ENCODE measurements at places on chromosomes 1 and 21.

GRCh38 chr1:170407138-170407537 is 124.8 kb upstream of the GORAB start:
- no peak for DNase-seq

DNA sequence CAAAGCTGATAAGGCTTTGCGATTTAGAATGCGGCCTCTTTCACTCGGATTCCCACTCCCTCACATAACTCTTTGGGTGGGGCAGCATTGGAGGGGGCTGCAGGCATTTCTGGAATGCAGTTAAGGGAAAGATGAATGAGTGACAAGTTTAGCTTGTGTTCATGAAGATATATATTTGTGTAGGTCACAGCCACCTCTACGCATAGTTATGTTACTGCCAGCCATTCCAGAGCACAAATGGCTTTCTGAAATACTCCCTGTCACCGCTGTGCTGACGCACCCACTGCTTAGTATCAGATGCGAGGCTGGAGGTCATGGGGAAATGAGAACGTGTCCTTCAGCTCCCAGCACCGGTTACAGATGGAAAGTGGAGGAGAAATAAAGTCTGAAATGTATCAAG is 54.1 kb upstream of the ATP1A1 start:
- no peak for DNase-seq

DNA sequence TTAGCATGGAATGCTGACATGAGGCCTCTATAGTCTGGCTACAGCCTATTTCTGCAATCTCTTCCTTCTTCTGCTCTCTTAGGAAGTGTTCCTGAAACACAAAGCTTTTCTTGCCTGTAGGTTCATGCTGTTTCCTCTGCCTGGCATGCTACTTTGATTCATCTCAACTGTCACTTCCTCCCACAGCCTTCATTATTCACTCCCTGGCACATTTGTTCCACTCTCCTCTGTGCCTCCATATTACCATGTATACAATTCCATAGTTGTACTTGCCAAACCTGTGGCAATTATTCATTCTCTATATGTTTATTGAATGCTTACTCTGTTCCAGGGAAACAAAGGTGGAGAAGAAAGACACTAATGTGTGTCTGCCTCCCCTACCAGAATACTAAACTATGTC is 210.2 kb downstream of the LRRC7 start:
- peak; percentile 26 for DNase-seq

- no peak for DNase-seq
Measured at GRCh38 chr1:145955436-145955835, 2.4 kb downstream of the LIX1L start.

DNA sequence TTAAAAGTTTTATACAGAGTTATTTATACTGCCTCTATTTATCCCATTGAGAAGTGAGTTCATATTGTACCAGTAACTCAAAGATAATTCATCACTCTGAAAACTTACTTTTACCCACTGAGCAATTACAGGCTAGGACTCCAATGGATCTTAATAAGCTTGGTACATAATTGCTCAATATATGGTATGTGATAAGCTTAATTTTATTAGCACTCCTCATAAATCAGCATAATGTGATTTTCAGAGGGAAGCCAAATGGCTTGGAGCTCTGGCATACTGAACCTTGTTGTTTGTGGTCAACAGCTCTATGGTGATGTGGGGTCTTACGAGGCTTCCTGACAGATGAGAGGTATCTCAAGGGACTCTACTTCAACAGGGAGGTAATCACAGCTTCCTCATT is 26.3 kb downstream of the ADAM30 start:
- no peak for DNase-seq

DNA sequence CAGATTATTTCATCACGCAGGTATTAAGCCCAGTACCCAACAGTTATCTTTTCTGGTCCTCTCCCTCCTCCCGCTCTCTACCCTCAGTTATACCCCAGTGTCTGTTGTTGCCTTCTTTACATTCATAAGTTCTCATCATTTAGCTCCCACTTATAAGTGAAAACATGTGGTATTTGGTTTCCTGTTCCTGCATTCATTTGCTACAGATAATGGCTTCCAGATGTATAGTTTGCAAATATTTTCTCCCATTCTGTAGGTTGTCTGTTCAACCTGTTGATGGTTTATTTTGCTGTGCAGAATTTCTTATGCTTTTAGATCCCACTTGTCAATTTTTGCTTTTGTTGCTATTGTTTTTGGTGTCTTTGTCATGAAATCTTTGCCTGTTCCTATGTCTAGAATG is 21.1 kb upstream of the KCNH1 start:
- DNase-seq = no peak

DNA sequence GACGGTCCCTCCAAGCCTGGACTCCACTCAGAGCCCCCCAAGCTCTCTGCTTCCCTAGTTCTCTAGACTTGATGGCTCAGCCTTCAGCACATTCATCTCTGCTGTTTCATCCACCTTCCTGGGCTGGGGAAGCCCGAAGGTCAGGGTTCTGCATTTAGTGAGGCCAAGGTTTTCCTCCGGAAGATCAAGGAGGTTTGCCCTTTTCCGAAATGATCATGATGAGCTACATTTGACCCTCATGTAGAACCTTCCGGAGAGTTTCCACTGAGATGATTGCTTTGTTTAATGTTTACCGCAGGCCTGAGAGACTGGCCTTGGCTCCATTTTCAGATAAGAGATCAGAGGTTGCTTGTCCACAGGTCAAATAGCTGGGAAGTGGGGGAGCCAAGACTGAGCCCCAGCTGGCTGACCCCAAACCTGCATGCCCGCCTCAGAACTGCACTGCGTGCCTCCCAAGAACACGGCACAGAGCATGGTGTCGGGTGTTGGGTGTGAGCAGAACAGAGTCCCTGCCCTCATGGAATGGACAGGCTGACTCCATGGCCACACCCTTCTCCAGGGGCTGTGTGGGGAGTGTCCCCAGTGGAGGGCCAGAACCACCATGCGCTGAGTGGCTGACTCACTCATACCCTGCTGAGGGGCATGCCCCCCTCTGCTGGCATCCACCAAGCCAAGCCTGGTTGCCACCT is 200.8 kb upstream of the TMEM51 start:
- DNase-seq = no peak

- DNase-seq = no peak
Measured at GRCh38 chr1:31746687-31747086, 17.5 kb downstream of the ADGRB2 start.

DNA sequence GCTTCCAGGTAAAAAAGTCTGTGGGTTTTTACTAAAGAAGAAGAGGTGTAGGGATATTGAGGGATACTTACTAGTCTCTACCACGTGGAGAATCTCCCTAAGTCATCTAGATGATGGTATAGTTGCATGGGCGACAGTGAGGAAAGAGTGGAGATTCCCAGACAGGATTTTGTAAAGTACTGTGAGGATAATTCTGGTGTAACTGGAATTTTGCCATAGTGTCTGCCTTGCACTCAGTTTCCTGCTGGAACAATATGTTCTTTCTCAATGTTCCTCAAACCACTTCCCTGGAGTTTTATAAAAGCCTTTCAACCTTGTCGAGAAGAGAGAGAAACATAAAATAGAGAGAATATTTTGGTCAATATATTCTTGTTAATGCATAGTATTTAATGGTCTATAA is 95.1 kb upstream of the WLS start:
- no peak for DNase-seq

- no peak for DNase-seq
Measured at GRCh38 chr1:53712276-53712675, 26.7 kb downstream of the GLIS1 start.

DNA sequence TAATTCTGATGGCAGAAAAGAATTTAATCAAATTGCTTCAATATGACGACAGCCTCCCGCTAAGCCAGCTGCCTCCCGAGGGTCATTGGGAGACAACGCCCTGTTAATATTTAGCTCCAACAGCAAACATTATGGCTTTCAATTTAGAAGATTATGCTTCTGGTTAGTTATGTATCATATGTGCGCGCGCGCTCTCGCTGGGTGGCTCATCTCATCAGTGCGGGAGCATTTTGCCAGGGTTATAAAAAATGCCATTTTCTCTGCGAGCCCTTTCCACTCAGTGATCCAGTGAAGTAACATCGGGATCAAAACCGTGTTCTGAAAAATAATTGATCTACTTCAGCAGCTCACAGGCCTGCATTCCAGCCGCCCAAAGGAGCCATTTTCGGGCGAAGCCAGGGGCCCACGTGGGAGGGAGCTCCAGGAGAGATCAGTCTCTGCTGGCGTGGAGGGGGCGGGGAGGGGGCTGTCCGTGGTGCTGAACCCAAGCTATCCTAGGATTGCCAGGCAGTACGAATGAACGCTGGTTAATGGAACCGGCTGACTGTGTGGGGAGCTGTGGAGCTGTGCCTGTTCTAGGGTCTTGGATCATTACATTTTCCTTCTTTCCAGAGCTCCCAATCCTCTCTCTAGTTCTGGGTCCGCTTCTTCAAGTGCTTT is 219.1 kb upstream of the ZC3H12A start:
- DNase-seq = no peak

DNA sequence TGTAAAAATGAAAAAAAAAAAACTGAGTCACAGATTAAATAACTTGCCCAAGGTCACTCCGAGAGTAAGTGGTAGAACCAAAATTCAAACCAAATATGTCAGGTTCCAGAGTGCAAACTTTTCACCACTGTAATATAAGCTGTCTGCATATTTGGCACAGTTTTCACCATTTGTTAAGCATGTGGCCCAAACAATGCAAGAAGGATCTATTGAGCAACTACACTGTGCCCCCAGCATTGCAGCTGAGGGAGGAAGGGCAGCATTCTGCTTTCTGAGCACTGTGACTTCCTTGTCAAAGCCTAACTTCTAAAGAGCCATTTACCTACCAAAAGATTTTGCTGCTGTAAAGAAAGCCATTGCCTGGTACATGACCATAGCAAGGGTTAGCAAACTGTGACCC is 133.4 kb downstream of the SYT2 start:
- DNase-seq = no peak

- DNase-seq = peak; percentile 56
Measured at GRCh38 chr1:201656311-201657032, 117.5 kb downstream of the NAV1 start.

GRCh38 chr1:157691285-157691920 is 9.2 kb downstream of the FCRL3 start:
- DNase-seq = peak; percentile 2

DNA sequence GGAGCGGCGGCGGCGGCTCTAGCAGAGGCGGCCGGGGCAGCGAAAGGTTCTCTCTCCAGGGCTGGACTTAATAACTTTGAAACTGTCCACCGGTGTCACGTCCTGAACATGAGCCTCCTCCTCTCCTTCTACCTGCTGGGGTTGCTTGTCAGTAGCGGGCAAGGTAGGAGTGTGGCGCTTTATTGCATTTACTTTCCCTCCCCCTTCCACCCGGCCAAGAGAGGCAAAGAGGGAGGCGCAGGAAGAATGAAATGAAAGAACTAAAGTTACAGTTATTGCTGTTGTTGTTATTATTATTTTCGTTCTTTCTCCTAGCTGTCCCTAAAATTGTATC is 214 bp downstream of the NCAM2 start:
- no peak for DNase-seq

DNA sequence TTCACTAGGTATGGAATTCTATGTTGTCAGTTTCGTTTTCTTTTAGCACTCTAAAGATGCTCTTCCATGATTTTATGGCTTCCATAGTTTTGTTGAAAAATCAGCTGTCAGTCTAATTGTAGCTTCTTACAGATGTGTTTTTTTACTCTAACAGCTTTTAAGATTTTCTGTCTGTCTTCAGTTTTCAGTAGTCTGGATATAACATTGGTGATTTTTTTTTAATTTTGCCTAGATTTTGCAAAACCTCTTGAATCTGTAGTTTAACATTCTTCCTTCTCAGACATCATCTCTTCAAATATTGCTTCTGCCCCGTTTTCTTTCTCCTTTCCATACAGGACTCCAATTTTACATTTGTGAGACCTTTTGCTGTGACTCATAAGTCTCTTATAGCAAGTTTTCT is 17.9 kb upstream of the DYRK1A start:
- DNase-seq = no peak

DNA sequence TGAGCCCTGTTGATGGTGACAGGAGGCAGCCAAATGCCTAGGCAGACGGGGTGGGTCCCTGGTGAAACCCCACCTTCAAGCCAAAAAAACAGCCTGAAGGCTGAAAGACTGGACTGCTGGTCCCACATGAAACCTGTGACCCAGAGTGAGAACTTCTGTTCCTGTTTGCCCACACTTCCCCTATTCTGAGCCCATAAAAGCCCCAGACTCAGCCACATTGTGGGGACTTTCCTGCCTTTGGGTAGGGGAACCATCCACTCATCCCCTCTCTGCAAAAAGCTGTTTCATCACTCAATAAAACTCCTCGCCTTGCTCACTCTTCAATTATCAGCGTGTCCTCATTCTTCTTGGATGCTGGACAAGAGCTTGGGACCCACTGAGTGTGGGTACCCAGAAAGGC is 25.2 kb downstream of the HTR6 start:
- DNase-seq = no peak

DNA sequence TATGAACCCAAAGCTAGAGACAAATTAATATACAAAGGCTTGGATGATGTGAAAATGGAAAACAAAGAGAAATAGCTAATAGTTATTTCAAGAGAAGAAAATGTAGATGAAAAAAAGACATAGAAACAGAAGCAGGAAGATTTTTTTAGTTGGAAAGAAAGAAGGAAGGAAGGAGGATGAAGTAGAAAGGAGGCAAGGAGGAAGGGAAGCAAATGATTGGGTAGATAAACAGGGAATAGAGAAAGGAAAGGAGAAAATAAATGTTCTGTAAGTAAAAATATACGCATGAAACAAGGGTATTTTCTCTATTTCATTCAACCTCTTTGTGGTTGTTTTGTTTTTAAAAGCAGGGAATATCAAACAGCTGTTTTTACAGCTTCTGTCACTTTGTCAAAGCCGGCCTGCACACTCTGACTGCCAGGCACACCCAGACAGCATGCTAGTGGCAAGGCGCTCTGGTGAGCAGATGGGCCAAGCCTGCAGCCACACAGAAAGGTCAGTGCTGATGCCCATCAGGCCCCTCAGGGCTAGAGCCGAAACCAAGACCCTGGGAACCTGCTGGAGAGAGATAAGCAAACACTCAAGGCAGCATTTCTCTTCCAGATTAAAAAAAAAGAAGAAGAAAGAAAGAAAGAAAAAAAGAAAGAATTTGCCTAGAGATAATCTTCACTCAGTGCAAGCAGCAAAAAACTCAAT is 72.9 kb upstream of the CTTNBP2NL start:
- no peak for DNase-seq

- DNase-seq = no peak
Measured at GRCh38 chr1:33399375-33399774, 31.5 kb downstream of the PHC2 start.
